Suppressor macrophage treated with lipopolysaccharide for 4 hours (primary cell): ENCODE measurements at places on chromosomes 5 and 9.
A peak's percentile ranks its signal among the peaks of the same experiment; 100 is the strongest.

DNA sequence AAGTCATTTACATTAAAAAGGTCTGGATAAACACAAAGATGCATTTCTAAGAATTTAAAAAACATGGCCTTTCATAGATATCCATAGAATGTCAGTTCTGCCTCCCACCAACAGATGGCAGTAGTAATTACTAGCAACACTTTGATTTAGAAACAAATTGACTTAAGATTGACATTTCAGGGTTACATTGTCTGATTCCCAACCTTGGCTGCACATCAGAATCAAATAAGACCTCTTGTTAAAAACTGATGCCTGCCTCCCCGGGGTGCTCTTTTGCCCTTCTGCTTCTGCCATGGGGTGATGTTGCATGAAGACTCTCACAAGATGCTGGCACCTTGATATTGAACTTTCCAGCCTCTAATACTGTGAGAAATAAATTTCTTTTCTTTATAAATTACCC, 146.2 kb upstream of the GPR151 start:
- DNase-seq = peak; percentile 62

DNA sequence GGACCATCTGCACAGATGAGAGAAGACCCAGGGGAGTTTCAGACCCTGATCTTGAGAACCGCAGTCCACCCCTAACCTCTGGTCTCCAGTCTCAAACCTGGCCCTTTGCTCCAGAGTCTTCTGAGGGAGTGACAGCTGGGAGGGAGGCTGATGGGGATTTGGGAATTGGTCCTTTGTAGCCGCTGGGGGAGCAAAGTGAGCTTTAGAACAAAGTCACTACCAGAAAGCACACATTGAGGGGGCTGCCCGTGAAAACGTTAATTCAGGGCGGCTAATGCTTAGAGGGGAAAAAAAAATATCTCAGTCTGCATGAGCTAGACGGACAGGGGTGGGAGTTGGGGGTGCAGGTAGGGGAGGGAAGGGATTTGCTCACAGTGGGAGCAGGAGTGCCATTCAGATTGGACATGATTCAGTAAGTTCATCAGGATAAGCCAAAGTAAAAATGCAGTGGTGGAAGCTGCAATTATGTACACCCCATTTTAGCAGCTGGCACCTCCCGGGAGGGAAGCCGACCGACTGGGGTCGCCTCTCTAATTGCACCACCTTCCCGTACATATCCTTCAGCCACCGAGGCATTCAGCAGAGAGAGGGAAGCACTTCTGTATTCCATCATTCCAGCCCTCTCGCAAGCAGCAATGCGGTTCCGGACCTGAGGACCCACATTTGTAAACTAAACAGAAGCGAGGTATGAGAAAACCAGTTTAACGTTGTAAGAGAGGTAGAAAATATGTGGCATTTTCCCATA, 123.4 kb upstream of the RETREG1 start:
- no peak for DNase-seq

DNA sequence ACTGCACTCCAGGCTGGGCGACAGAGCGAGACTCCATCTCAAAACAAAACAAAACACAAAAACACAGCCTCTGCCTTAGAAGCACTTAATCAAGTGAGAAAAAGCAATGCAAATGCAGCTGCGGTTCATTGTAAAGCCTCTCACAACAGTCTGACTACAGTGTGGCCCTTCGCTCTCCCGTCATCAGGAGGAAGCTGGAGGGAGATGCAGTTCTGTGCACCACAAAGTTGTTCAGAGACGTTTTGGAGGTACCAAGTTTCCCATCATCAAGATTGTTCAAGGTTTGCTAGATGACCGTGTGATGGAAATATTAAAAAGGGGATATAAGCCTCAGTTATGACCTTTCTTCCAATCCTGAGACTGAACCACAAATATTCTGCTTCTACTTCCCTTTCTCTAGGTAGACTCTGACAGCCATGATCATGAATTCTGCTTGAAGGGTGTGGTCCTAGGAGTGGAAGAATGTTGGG, 40.9 kb downstream of the SEC61B start:
- DNase-seq = no peak

DNA sequence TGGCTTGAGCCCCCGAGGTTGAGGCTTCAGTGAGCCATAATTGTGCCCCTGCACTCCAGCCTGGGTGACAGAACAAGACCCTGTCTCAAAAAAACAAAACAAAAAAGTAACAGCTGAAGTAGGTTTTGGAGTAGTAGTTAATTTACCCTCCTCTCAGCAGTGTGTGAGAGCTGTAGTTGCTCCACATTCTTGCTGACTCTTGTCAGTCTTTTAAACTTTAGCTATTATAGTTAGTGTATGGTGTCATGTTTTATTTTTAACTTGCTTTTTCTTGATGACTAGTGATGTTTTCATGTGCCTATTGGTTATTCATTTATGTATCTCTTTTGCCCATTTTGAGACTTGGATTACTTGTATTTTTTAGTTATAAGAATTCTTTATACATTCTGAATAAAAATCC, 52.9 kb upstream of the DHFR start:
- DNase-seq = no peak

DNA sequence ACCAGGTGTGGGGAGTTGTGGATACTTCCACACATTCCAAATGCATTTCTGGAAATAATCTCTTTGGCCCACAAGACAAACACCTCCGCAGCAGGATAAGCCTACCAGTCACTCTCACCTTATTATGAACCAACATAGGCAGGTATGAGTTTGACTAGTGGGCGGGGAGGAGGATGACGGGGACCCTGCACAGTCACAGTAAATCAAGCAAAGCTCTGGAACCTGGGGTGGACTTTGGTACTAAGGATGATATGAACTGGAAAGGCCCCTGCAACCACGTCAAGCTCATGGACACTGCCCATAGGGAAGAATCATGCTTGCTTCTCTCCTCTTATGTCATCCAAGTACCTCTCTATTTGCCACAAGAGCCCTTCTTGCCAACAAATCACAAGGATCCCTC, 259.4 kb downstream of the HSPA4 start:
- no peak for DNase-seq

DNA sequence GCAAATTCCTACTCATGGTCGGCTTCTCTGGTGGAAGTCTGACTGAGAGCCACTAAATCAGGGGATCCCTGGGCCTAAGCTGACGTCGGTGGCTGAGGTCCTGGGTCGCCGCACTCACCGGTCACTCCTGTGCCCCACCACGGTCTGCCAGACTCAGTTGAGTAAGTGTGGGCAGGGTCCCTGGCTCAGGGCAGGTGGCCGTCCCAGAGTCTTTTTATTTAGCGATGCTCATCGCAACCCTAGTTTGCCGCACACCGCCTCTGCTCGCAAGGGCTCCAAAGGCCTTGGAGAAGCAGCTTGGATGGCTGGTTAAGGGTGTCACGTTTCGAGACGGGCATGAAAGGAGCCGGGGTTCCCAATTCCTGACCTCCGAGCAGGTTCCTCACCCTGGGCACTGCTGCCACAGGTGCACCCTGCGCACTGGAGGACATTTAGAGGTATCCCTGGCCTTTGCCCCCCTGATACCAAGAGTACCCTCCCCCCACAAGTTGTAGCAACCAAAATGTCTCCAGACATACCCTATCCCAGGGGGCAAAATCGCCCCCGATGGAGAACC, 59.9 kb downstream of the NSUN2 start:
- no peak for DNase-seq

DNA sequence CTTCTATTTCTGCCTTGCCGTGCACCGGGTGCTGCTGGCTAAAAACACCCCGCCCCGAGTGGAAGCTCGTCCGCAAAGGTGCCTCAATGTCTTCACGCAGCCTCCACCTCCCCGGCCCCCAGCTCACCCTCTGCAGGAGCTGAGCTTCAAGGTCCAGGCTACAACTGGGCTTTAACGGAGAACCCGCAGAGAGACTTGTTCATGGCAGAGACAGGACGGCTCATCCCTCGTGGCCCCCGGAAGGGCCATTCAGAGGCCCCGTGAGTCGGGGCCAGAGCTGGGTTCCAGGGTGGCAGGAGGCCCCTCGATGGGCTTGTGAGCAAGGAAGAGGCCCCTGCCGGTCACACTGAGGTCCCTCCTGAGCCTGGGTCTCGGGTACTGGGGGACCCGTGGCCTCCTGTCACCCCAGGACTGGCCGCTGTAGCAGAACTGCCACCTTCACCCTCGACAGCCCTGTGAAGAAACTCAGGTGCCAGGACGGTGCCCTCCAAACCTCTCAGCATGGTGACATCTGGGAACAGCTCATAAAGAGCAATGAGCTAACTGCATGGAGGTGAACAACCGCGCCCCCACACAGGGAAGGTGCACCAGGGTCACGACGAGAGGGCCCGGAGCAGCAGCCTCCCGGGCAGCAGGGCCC, 58.0 kb upstream of the UBAC1 start:
- DNase-seq = no peak

DNA sequence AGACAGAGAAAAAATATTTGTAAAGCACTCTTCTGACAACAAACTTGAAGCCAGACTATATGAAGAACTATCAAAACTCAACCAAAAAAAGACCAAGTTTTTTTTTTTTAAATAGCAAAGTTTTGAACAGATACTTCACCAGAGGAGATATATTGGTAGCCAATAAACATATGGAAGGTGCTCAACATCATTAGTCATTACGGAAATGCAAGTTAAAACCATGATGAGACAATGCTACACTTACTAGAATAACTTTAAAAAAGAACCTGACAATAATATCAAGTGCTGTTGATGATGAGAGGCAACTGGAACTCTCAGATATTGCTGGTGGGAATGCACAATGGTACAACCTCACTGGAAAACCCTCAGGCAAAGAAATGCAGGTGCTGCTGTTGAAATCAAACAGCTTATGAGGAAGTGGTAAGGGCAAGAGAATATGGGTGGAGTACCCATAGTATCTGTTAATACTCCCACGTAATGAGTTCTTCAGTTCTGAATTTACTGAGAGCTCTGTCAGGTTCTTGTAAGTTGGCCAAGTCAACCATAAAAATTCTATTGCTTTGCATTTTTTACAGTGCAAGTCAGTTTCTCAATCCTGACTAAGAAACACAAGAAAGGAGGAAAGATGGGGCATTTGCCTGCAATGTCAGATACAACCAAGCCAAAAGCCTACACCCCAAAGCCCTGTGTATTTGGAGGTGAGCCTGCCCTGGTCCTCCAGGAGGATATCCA, 87.3 kb upstream of the GNAQ start:
- DNase-seq = peak; percentile 54

DNA sequence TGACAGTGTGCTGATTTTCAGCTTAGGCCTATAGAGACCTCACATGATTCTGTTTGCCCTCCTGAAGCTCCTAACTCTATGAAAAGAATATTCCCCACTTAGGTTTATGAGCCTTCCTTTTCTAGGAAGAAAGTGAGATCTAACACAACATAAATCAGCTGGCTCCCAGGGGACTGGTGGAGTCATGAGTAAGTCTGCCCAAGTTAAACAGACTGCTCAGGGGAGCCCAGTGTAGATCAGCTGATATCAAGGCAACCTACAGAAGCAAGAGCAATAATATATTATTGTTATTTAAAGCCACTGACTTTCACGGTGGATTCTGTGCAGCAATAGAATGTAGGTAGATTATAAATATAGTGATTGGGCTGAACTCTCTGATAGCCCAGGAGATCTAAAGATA, 1978.6 kb upstream of the CDH6 start:
- DNase-seq = no peak

DNA sequence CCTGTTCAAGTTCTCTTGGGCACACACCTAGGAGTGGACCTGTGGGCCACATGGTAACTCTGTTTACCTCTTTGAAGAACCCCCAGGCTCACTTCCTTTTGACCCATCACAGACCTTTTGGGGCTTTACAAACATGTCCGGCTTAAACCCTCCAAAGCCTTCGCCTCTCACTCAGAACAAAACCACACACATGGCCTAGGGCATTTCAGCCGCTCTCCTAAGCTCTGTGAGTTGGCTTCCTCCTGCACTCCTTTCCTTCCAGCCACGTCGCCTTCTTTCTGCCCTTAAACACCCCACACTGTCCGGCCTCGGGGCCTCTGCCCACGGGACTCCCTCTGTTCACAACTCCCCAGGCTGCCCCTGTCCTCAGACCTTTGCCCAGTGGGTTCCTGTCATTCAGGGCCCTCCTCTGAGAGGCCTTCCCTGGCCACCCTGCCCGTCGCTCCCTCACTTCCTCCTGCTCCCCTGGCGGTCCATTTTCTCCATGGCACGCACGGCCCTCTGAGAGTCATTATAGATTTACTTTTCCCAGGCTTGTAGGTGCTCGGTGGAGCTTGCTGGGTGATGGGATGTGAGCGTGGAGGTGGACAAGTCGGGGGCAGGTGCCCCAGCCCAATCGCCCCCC, 1.9 kb downstream of the DOK3 start:
- peak; percentile 61 for DNase-seq

DNA sequence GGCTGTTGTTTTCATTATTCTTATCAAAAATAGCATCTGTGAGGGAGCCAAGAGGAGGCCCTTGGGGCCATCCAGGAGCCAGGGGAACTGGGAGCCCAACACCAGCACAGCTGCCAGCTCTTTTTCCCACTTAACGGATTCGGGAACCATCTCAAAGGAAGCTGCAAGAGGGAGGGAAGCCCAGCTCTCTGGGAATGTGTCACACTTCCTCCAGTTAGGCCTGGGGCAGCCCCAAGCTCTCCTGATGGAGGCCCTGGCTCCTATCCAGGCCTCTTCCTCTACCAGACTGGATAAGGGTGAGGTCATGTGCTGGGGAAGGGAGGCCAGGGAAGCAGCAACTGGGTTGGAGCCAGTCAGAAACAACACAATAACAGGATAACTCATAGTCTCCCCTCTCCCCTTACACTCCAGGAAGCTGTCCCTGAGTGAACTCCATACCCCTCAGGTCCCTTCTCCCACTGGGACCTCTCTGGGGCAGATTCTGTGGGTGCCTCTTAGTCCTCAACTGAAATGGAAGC, 12.7 kb downstream of the CSF2 start:
- peak; percentile 73 for DNase-seq

- no peak for DNase-seq
Observed at GRCh38 chr9:123912167-123912897, 17.6 kb downstream of the DENND1A start.

GRCh38 chr9:114078021-114078780, at the start of gene AMBP:
TSS of gene AMBP (minus strand) at chr9:114078300. CDS start at chr9:114078209, 91 bp downstream.
- no peak for DNase-seq

- DNase-seq = no peak
Observed at GRCh38 chr5:146338774-146339714, at the start of gene POU4F3. TSS of gene POU4F3 (plus strand) at chr5:146338839. CDS start at chr5:146339113, 274 bp downstream.

GRCh38 chr9:138098908-138099791, 221.6 kb downstream of the CACNA1B start:
- no peak for DNase-seq

GRCh38 chr5:175195698-175196656, 248.0 kb downstream of the DRD1 start:
- DNase-seq = no peak
